ENCODE measurements at places on chromosomes 2 and 18.

DNA sequence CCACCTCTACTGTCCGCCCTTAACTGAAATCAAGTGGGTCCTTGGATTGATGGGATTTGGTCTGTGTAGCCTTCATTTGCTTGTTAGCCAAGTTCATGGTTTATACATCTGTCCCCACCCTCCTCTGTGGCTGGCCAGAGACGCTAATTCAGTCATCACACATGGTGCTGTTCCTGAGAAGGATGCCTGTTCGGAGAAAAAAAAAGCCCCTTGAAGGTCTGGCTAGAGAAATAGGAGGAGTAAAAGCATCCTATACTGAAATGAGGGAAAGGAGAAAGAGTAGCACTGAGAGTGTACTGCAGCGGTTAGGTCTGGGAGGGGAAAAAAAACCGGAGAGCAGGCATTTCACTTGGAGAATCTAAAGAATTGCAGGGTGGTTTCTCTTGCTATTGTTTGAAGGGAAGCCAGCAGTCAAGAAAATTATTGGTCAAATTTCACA lies 180.6 kb upstream of the EPAS1 start:
- no peak for DNase-seq

DNA sequence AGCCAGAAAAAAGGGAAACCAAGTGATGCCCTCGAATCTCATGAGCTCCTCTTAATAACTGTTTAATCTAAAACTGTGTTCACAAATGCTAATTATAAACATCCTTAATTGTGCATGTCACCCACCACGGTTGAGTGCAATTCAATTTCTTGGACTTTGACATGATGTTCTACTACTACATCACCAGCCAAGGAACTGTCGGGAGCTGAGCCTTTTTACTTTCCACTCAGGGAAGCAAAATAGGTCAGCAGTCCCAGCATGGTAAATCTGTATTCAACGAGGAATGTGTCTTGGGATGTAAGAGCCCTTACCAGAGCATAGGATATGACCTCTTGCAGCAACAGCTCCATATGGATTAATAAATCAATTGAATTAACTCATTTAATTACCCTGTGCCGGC lies 20.8 kb upstream of the REG3G start:
- DNase-seq, result no peak

DNA sequence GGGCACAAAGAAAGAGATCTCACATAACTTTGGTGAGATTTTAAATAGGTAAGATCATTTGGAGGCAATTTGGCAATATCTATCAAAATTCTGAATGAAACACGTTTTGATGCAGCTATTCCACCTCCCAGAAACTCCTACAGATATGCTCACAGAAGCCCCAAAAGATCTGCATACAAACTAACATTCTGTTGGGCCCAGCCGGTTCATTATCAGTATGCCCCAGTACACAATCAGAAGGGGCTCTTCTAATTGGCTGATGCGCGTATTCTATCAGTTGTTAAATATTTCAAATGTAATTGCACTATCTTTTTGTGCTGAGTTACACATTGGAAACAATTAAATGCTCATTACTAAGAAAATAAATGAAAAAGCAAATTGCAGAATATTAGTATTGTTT lies 7.1 kb upstream of the TGIF1 start:
- DNase-seq, result no peak

DNA sequence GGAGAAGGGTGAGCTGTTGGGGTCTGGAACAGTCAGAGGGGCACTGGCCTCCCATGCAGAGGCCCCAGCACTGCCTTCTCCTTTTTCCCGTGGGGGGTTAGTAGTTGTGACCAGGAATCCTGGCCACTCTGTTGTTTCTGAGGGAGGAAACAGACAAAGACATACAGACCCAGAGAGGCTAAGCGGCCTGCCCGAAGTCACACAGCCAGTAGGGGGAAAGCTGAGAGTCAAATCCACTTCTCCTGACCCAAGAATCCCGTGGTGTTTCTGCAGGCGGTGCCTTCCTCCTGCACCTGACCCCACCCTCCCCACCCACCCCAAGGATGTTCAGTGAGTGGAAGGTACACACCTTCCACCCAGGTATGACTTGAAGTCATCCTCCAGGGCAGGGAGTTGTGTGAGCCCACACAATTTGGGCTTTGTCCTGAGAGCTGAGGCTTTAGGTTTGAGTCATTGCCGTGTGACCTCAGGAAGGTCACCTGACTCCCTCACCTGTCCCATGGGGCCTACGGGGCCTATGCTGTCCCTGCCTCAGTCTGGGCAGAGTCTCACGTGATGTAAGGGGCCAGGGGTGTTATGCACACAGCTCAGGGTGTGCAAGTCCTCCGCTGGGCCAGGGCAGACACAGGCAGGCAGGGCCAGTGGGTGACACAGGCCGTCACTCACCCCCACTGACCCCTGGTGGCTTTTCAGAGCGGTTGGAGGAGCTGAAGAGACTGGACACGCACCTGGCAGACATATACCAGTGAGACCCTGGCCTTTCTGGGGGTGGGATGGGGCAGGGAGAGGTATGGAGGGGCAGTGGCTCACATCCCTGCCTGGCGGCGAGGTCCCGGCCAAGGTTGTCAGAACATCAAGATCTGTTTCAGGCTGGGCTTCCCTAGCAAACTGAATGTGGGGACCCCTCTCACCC lies 5.0 kb downstream of the NT5DC4 start:
- DNase-seq, result no peak
